ENCODE measurements at places on chromosomes 11 and 22.

GRCh38 chr11:102283116-102283485, 34.2 kb upstream of the BIRC3 start:
- DNase-seq, result no peak

GRCh38 chr22:17303840-17304779, 65.2 kb upstream of the CECR2 start:
- no peak for DNase-seq

DNA sequence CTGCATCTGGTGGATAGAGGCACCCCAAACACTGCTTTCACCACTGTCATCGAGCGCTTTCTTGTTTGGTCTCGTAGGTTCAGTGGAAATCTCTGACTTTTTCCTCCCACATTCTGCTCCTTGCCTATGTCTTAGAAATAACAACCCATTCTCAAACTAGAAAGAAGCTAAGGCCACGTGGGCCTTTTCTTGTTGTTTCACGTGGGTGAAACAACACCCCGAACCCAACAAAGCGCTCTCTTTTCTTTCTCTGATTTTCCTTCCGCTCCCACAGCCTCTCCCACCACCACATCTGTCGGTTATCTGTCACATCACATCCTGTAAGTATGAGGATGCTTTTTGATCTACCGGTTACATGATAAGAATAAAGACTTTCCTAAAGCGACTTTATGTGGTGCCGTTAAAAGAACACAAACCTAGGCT, 77.1 kb downstream of the LINC01488 start:
- DNase-seq, result no peak

GRCh38 chr11:14656536-14657457, 13.2 kb downstream of the PDE3B start:
- no peak for DNase-seq

DNA sequence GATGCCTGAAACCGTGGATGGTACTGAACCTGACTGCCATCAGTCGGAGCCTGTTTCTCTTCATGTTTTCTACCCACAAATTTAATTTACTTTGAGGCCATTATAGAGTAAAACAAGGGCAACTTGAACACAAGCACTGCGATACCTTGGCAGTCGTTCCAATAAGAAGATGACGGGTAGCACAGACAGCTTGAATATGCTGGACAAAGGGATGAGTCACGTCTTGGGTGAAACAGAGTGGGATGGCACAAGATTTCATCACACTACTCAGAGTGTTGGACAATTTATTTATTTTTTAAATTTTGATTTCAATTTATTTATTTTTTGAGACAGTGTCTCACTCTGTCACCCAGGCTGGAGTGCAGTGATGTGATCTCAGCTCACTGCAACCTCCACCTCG, 5.7 kb downstream of the DIXDC1 start:
- no peak for DNase-seq

- DNase-seq, result no peak
These were observed 111.6 kb downstream of the NTM start for GRCh38 chr11:131481971-131482370.

DNA sequence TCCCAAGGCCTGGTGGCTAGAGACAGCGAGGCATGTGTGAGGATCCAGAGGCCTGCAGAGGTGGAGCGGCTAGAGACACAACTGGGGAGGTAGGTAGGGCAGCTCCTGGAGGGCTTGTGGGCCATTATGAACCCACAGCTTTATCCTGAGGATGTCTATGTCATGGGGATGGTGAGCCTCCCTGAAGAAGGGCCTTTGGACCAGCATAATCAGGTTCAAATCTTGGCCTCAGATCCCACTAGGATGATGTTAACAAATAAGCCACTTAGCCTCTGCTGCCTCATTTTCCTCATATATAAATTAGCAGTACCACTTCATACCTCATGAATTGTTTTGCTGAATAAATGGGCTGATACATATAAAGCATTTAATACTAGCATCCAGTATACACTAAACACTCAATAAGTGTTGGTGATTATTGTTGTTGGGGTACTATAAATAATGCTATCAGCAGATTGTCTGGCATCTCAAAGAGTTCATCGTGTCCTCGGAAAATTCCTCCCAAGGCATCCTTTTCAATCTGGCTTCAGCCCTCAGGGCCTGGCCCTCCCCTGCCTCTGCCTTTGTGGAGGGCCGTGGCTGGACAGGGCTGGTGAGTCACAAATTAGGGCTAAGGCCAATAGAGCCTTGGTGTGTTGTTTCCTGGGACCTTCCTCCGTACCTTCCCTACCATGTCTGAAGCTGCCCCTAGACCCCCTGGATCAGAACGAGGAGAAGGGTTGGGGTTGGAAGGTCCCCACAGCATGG, 30.9 kb upstream of the LRRC32 start:
- no peak for DNase-seq

GRCh38 chr11:132943357-132943705, 589.0 kb downstream of the OPCML start:
- no peak for DNase-seq

GRCh38 chr11:7871056-7871455, 60.0 kb downstream of the OR10A6 start:
- DNase-seq, result no peak

GRCh38 chr22:47397673-47398072, 635.2 kb downstream of the TBC1D22A start:
- no peak for DNase-seq

DNA sequence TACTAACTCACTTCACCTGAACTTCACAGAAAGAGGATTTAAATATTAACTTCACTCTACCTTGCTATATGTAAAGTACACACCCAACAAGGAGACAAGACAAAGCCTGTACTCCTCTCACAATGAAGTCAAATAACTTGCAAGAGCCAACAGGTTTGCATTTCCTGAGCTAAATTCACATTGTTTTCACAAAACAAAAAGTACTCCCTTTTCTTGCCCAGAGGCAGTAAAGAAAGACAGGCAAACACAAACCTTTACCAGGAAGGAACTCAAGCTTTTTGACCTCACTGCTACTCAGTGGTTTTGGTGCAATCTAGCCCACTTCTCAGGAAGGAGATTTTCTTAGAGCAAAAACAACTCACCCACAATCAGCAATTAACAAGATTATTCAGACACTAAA, 15.7 kb downstream of the USP28 start:
- no peak for DNase-seq

DNA sequence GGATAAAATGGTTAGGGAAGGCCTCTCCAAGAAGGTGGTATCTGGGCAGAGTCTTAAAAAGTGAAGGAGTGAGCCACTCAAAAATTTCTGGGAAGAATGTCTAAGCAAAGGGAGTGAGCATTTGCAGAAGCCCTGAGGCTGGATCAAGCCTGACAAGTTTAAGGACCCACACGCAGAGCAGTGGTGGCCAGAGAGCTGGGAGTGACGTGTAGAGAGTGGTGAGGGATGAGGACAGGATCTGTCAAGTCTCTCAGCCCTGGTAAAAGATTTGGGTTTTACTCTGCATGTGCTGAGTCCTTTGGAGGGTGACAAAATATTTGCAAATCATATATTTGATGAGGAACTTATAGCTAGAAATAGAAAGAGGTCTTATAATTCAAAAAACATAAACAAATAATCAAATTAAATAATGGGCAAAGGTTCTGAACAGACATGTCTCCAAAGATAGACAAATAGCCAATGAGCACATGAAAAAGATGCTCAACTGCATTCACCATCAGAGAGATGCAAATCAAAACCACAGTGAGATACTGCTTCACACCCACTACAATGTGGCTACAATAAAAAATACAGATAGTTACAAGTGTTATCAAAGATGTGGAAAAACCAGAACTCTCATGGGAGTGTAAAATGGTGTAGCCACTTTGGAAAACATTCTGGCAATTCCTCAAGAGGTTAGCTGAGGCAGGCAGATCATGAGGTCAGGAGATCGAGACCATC, 107.2 kb upstream of the NNMT start:
- no peak for DNase-seq

- no peak for DNase-seq
These were observed 59.2 kb upstream of the PHOX2A start for GRCh38 chr11:72303179-72303578.

All from NCI-H187 treated with DMSO at 0.1 percent for 48 hours (cell line).